ENCODE measurements at places on chromosomes 5 and 9.

- no peak for DNase-seq
These were observed 11.2 kb downstream of the ITGA1 start for GRCh38 chr5:52798938-52799337.

GRCh38 chr5:120684213-120684612, 220.1 kb downstream of the PRR16 start:
- no peak for DNase-seq

DNA sequence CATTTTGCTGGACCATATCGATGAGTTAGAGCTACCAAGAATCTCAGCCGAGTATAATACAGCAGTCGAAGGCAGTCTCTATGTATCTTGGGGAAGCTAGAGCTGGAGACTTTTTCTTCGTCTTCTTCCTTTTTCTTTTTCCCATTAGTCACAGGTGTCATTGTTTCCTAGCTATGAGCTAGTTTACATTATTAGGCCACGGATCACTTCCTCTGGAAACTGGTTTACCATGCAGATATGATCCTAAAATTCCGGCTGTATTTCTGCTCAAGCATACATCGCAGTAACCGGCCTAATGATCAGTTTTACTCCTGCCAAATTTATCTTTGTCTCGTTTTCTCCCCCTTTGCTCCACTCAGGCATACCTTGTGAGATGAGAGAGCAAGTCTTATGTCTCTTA, 312.8 kb downstream of the ARHGAP26 start:
- no peak for DNase-seq

GRCh38 chr9:108178318-108178717, 677.5 kb downstream of the ACTL7B start:
- DNase-seq = no peak

GRCh38 chr5:133332439-133333024, 279.8 kb downstream of the FSTL4 start:
- no peak for DNase-seq

DNA sequence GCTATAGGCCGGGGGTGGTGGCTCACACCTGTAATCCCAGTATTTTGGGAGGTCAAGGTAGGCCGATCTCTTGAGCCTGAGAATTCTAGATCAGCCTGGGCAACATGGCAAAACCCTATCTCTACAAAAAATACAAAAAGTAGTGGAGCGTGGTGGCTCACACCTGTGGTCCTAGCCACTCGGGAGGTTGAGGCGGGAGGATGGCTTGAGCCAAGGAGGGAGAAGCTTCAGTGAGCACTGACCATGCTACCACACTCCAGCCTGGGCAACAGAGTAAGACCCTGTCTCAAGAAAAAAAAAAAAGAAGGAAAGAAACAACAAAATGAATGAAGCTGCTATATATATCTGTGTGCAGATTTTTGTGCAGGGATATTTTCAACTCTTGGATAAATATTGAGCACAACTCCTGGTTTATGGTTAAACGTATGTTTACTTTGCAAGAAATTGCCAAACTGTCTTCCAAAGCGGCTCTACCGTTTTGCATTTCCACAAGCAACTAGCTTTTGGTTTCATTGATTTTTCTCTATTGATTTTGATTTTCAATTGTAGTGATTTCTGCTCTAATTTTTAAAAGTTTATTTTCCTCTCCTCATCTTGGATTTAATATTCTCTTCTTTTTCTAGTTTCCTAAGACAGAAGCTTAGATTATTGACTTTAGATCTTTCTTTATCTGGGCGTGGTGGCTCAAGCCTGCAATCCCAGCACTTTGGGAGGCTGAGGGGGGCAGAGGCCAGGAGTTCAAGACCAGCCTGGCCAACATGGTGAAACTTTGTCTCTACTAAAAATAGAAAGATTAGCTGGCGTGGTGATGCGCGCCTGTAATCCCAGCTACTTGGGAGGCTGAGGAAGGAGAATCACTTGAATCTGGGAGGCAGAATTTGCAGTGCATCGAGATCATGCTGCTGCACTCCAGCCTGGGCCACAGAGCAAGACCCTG, 49.2 kb downstream of the SPIN1 start:
- DNase-seq = no peak

DNA sequence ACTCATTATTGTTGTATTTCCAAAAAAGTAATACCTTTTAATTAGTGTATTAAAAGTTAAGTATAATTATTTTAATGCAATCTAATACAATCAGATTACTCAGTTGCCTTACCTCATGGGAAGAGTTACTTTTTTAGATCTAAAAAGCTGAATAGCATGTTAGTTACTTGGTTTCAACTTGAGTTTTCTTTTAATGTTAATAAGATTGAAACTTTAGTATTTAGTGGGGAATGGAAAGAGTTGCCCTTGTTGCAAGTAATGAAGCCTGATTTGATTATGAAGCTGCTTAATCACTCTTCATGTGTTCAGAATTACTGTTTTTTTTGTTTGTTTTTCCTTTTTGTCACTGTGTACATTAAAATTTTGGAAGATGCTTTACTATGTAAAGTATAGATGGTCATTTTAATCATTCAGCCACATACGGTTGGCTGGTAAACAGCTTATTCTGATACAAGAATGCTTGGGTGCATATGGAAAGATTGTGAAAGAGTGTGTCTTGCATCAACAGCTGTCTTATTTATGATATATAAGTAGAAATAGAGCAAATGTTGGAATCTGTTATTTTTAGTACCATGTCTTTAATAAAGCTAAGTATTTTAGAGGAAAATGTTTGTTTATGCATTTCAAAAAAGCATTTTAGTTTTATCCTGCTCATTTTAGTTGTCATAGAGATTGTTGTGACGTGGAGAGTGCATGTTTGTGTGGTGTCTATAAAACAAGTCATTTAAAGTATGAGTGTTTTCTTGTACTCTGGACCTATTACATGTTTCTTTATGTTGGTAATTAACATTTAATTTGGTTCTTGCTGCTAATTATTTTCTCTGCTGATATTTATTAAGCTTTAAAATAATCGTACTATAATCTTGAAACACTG, 36.4 kb downstream of the SREK1 start:
- no peak for DNase-seq
